ENCODE measurements at places on chromosomes 11 and 22. TPM values are rescaled to one million over a fixed set of nuclear protein-coding genes. Genes with fewer than 3 reads are reported as not detected.

Gene PRG3
- total RNA-seq: not detected

Gene MIOX
- total RNA-seq: 0.25 TPM

DNA sequence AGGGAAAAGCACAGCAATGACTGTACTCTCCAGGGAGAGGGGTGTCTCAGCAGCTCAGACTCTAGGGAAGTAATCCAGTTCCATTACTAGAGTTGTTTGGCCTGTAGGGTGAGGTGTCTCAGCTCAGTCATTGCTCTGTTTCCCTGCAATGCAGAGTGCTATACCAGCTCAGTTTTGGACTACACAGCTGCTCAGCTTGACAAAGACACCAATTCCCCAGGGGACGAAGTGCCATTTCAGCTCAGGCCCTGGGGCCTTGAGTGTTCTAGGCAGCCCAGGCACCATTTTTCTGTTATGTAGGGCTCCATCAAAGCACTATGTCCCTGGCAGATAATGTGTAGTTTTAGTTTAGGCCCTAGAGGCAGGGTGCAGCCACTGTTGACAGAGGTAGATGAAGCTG, 18.2 kb downstream of the CALCB start:
- no peak for DNase-seq

GRCh38 chr11:93741882-93742226, 382 bp downstream of the C11orf54 start:
- no peak for DNase-seq

- DNase-seq: no peak
These were observed 17.4 kb upstream of the GNB1L start for GRCh38 chr22:19871845-19872778.

DNA sequence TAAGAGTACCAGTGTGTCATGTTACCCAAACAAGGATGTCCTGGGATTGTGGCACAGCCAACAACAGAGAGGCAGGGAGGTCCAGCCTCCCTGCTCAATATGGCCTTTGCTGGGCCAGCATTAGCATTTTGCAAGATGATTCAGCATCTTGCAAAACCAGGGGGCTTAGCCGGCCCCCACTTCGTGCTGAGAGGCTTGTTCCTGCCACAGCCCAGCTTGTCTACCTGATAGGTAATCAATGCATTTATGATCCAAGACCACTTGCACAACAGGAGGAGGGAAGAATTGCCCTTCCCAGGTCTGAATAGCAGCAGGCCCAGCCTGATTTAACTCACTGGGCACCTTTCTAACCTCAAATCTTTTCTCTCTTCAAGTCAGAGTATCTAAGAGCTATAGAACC, 189.0 kb upstream of the SYT13 start:
- DNase-seq: no peak

GRCh38 chr11:5818245-5818886, 9.6 kb downstream of the OR52N2 start:
- DNase-seq: no peak

DNA sequence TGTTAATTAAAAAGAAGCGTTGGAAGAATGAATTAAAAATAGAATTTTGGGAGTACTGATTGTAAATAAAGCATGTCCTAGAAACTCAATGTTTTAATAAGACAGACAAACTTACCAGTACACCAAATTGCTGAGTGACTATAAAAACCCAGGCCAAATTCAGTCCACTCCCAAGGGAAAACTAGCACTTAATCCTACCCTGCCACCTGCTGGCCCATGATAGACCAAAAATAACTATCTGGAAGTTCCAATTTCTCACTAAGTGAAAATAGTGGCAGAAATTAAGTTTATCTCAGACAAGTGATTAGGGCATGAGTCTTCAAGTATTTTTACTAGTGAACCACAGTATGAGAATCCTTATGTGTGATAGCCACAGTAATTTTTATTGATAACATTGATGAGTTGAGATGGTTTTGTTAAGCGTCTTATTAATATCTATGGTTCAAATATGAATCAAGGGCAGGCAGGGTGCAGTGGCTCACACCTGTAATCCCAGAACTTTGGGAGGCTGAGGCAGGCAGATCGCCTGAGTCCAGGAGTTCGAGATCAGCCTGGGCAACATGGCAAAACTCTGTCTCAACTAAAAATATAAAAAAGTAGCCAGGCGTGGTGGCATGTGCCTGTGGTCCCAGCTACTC, 9.8 kb upstream of the DDX10 start:
- DNase-seq: no peak
